HepG2 (cell line): ENCODE measurements at places on chromosomes 7 and 10. TPM values are rescaled to one million over a fixed set of nuclear protein-coding genes. Genes with fewer than 3 reads are reported as not detected.

DNA sequence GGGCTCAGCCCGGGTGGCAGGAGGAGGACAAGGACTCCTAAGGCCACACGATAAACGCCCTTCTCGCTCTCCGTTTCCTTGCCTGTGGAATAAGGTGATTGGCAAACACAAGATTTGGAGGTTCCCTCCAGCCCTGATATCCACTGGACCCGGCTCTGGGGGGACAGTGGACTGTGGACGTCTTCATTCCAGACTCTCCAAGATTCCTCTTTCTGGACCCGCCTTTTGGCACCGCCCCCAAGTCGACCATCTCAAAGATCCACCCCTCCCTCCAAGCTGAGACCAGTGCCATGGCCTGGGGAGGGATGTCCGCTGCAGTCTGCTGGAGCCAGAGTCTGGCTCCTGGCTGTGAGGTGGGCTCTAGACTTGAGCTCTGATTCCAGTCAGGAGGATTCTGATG lies 23.6 kb downstream of the ZNF783 start:
- DNase-seq = no peak

- DNase-seq = no peak
Measured at GRCh38 chr10:78049851-78050250, 16.2 kb downstream of the RPS24 start.

The CFAP70 gene
- total RNA-seq = 0.13 and 0.27 TPM in 2 replicates

The SFMBT2 gene
- total RNA-seq = 0.02 and 0.04 TPM in 2 replicates

The GPER1 gene
- total RNA-seq = 15.2 and 19.7 TPM in 2 replicates
